ENCODE measurements at places on chromosomes 1 and 21. TPM values are rescaled to one million over a fixed set of nuclear protein-coding genes. Genes with fewer than 3 reads are reported as not detected.

UBASH3A gene
- 0.15 TPM for total RNA-seq

APH1A gene
- 134 TPM for total RNA-seq

SLC25A34 gene
- total RNA-seq, result 7.0 TPM

KLHDC9 gene
- total RNA-seq, result 1.6 TPM

AKR7A3 gene
- total RNA-seq, result 1.6 TPM

GRCh38 chr1:228151180-228151925 is 1.6 kb downstream of the GJC2 start:
- no peaks in the 10 kb centered on the region for H3K36me3 ChIP-seq
- H3K27ac ChIP-seq, result no peak overlapping the region
- H3K4me3 ChIP-seq, result no peak overlapping the region
- H3K4me1 ChIP-seq, result no peaks in the 10 kb centered on the region
- no peaks in the 10 kb centered on the region for H3K27me3 ChIP-seq
- no peak for DNase-seq

DNA sequence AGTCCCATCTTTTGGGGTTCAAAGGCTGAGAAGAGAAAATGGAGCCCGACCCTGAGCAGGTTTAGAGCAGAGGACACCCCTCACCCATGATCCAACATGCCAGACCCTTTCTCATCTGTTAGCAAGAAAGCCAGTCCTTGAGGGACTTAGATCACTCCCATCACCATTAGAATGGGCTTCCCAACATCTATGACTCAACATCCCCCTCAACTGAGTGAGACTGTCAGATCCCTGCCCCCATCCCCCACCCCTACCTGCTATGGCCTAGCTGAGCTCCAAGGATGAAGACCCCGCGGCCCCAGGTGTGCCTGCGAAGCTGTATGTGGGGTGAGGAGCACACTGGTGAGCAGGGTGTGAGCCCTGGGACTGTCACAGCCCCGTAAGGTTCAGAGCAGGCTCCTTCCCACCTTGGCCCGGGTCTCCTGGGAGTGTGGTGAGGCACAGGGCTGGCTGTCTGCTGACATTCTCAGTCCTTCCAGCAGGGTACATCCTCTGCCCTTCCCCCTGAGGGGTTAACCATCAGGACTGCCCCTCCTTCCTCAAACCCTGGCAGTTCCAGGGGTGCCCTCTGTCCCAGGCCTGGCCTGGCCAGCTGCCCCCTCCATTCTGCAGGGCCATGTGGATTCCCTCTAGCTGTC is 21.4 kb upstream of the BLACAT1 start:
- no peaks in the 10 kb centered on the region for H3K27me3 ChIP-seq
- no peak overlapping the region for H3K4me3 ChIP-seq
- no peak for DNase-seq
- no peak overlapping the region for H3K27ac ChIP-seq

GRCh38 chr1:29441916-29442668 is 205.8 kb downstream of the PTPRU start:
- no peaks in the 10 kb centered on the region for H3K36me3 ChIP-seq
- no peaks in the 10 kb centered on the region for H3K27me3 ChIP-seq
- DNase-seq, result no peak
- no peaks in the 10 kb centered on the region for H3K4me1 ChIP-seq

GRCh38 chr1:157147906-157148700 is 9.9 kb upstream of the ETV3 start:
- H3K36me3 ChIP-seq, result no peaks in the 10 kb centered on the region
- no peak overlapping the region for H3K4me3 ChIP-seq
- DNase-seq, result no peak
- no peaks in the 10 kb centered on the region for H3K27me3 ChIP-seq
- peaks cover 6% of the 10 kb centered on the region for H3K4me1 ChIP-seq

- no peaks in the 10 kb centered on the region for H3K4me1 ChIP-seq
- DNase-seq, result no peak
- H3K36me3 ChIP-seq, result peaks cover 2% of the 10 kb centered on the region
- no peak overlapping the region for H3K4me3 ChIP-seq
- H3K27ac ChIP-seq, result no peak overlapping the region
Measured at GRCh38 chr1:230915078-230915477, 46.8 kb upstream of the C1orf198 start.
